NCI-H345 (cell line): ENCODE measurements at places on chromosomes 13 and 19.

DNA sequence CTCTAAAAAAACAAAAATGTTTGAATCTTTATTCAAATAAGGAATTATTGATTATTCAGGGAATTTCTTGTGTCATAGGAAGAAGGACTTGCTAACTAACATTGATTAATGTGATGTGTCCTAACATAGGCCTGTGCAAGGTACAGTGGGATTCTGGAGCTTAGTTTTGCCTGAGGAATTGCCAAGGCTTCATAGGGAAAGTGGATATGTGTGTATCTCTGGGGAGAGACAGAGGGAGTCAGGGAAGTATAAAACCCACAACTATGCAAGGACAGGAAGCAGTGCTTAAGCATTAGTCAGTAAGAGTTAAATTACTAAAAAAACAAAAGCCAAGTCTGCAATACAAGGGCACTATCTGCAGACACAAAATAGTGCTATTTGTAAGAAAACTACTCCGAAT is 59.6 kb downstream of the WDFY2 start:
- no peak for DNase-seq

DNA sequence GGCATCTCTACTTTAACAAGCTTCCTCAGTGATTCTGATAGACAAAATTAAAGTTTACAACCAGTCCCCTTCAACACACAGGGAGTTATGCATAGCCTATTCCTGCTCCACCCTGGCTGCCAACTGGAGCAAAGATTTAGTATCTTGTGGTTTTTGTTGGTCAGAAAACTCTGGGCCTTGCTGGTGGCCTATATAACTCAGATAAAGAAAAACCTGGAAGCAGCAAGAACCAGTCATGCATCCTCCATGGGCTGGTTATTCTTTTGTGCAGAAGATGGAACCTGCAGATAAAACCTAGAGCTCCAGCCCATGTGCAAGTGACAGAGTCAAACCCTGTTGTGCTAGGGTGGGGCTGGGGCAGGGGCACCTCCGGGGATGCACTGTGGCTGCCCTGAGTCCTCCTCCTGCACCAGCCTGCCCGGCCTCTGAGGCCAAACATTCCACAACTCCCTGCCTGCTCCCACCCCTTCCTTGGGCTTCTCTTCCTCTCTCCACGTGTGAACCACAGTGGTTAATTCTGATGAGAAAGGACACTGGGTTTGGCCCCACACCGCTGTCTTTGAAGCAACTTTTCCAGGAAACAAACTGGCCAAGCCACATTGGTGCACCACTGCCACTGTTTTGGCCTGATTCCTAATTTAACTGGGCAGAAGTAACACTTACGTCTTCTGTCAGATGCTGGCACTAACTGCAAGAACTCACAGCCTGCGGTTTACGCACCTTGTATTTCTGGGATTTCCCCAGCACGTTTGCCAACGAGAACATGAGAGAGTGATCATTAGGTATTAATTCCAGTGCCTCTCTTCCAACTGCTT is 23.3 kb upstream of the GGACT start:
- DNase-seq: no peak

- DNase-seq: no peak
Observed at GRCh38 chr19:46349311-46349993, 2.6 kb downstream of the PPP5C start.

DNA sequence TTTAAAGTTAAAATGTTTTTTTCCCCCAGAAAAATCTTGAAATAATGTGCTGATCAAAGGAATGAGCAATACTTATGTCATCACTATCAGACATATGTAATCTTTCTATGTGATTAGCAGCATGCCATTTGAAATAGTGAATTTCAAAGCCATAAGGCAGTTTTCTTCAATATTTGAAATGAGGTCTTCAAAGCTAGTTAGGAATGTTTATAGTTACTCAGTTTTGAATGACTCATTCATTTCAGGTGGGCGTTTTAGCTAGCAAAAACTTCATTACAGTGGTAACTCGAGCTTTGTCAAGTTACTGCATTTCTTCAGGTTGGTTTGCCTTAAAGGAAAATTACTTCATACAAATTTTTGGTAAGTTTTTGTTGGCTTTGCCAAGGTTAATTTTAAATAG is 102.1 kb downstream of the ATP8A2 start:
- no peak for DNase-seq

DNA sequence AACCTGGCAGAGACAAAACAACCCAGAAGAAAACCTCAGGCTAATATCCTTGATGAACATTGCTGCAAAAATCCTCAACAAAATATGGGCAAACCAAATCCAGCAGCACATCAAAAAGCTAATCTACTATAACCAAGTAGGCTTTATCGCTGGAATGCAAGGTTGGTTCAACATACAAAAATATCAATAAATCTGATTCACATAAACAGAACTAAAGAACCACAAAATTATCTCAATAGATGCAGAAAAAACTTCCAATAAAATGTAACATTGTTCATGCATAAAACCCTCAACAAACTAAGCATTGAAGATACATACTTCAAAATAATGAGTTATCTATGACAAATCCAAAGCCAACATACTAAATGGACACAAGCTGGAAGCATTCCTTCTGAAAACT is 8.8 kb downstream of the ZNF724 start:
- no peak for DNase-seq

DNA sequence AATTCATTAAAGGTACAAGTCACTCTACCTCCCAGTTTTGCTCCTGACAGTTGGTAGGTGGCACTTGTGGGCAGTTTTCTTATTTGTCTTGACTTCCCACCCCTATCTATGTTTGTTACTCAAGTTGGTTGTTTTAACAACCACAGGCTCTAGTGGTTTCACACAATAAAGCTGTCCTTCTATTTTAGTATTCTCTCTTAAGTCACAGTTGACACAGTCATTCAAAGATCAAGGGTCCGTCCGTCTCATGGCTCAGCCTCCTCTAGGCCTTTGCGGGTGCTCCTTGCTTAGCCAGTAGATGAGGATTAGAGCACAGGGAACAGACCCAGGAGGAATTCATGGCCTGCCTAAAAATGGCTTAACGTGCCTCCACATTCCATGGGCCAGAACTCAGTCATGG is 573.7 kb downstream of the IRS2 start:
- DNase-seq: no peak
